HEK293T (cell line): ENCODE measurements at places on chromosomes 12 and 14.

- no peak for DNase-seq
These were observed 112.9 kb downstream of the C12orf42 start for GRCh38 chr12:103382736-103383346.

DNA sequence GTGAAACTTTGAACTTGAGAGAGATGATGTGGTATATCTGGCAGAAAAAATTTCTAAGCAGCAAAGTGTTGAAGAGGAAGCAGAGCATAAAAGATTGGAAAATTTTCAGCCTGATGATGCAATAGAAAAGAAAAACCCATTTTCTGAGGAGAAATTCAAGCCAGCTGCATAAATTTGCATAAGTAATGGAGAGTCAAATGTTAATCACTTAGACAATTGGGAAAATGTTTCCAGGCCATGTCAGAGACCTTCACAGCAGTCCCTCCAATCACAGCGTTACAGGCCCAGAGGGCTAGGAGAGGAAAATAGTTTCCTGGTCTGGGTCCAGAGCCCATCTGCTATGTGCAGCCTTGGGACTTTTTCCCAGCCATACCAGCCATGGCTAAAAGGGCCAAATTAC, 469.0 kb upstream of the FOXG1 start:
- DNase-seq: no peak

- DNase-seq: no peak
These were observed 171.2 kb downstream of the ZFP36L1 start for GRCh38 chr14:68621400-68622365.

DNA sequence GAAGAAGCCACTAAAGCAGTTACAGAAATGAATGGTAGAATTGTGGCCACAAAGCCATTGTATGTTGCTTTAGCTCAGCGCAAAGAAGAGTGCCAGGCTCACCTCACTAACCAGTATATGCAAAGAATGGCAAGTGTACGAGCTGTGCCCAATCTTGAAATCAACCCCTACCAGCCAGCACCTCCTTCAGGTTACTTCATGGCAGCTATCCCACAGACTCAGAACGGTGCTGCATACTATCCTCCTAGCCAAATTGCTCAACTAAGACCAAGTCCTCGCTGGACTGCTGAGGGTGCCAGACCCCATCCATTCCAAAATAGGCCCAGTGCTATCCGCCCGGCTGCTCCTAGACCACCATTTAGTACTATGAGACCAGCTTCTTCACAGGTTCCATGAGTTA, 21.5 kb upstream of the SRGAP1 start:
- no peak for DNase-seq

GRCh38 chr14:28373721-28374120, 392.9 kb upstream of the FOXG1 start:
- DNase-seq: no peak

- no peak for DNase-seq
These were observed 3.5 kb upstream of the HCFC2 start for GRCh38 chr12:104060791-104061190.

DNA sequence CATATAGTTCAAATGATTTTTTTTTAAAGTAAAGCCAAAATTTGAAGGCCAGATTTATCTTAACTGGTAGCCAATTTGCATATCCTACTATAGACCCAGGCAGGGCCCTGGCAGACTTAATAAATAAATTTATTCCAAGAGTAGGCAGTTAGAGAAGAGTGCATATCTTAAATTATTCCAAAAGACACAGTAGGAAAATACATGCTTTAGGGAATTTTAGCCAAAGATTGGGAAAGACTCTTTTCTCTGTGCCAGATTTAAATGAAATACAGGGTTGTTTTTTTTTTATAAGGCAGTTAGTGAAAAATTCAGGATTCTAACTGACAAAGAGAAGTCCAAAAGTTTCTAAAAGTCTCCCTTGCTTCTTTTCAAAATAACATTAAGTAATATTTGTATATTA, 65.5 kb downstream of the ST8SIA1 start:
- DNase-seq: no peak

GRCh38 chr14:37874429-37875109, 279.1 kb downstream of the TTC6 start:
- DNase-seq: peak; percentile 76

DNA sequence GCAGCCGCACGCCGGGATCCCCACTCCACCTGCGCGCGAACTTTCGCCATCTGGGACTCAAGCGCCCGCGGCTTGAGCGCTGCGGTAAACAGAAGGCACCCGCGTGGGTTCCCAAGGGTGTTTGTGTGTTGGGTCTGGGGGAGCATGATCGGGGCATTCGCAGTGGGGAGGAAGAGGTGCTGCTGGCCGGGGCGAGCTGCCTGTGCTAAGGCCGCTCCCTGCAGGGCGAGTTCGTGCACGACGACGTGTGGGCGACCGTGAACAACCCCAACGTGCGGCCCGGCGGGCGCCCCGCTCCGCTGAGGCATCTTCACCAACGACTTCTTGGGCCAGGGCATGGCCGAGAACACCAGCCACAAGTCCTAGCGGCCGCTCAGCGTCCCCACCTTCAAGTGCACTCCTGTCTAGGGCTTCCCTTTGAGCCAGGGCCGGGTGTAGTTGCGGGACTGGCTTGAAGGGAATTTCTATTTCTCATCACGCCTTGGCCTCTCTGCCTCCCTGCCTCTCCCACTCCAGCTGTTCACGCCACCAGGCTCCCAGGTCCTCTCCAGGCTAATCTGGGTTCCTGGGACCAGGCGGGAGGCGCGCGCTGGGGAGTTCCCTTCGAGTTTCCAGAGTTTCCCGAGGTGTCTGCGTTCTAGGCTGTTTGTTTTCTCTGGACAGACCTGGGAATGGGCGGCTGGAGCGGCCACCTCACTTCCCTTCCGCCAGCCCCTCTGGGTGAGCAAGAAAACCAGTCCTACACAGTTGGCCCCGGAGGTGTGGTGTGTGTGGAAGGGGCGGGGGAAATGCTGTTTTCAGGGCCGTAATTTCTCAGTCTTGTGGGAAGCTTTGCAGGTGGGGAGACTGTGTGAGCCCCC, 417.8 kb upstream of the TMTC1 start:
- no peak for DNase-seq

GRCh38 chr12:48001505-48002413, 2.5 kb downstream of the COL2A1 start:
- peak; percentile 76 for DNase-seq

GRCh38 chr12:39441963-39442830, 723 bp downstream of the KIF21A start:
- peak; percentile 40 for DNase-seq

GRCh38 chr12:104740668-104741067, 217.4 kb downstream of the SLC41A2 start:
- no peak for DNase-seq

DNA sequence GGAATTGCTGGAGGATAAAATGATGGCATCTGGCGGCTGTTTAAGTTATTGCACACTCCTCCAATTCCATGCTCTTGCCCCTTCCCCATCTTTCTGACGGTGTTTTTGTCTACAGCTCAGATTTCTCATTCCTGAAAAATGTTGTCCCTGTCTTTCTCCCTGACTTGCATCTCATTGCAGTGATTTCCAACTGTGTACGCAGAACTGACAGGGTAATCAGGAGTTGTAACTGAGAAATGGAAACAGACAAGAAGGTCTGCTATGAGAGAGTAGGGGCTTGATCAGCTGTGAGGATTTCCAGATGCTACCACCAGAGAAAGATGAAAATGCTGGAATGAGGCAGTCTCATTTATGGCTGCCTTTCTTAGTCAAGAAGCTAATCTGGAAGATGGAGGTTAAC, 1.3 kb downstream of the ERP27 start:
- no peak for DNase-seq

GRCh38 chr12:122004633-122005071, 17.0 kb upstream of the BCL7A start:
- DNase-seq: no peak

DNA sequence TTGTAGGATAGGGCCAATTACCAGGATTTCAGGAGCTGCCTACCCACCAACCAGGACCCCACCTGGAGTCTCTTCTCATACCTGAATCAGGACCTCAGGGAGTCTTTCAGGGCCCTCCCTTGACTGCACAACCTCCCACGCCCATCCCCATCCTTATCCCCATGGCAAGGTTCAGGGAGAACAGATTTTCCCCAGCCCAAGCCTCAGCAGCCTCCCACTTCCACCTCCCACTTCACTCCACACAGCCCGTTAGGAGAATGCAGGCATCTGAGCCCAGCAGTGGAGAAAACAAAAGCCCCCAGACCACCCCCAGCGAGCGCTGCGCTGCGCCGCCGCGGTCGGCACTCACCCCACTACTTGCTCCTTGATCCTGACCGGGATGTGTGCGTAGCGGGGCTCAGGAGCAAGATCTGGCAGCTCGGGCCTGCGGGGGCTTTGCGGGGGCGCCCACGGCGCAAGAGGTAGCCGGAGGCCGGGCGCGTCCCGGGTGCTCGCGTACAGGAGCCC, 1.4 kb downstream of the B4GALNT1 start:
- DNase-seq: no peak

- DNase-seq: no peak
These were observed 45.5 kb upstream of the NAV3 start for GRCh38 chr12:77785211-77785610.

DNA sequence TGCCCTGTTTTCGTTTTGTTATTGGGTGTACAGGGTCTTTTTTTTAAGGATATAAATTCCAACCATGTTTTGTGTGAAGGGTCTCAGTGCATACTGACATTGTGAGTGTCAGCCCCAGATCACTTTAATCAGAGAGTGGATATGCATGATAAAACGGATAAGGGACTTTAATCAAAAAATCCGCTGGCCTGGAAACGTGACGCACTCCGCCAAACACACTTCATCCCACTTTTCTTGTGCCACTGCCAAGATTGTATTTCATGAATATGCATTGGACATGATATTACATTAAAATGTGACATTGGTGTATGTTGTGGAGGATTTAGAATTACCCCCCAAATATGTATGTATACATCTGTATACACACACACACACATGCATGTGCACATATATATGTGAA, 273.1 kb downstream of the VRK1 start:
- no peak for DNase-seq

GRCh38 chr14:72745991-72746980, 147.6 kb downstream of the DPF3 start:
- no peak for DNase-seq

DNA sequence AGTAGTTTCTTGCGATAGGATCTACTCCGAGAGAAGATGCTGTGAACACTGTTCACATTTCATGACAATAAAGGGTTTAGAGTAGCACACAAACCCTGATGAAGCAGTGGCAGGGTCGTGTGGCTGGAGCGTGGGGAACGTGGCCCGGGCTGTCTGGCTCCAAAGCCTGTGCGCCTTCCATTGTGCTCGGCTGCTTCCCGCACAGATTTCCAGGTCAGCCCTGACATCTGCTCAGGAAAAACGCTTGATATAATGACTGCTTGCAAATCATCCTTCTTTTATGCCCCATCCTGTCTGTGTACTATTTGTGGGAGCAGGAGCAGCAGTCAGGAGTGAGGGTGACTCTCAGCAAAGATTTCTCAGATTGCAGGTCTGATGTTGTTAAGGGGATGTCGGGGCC, 78.6 kb downstream of the EML1 start:
- DNase-seq: no peak

- DNase-seq: no peak
These were observed 498 bp downstream of the RACGAP1 start for GRCh38 chr12:50024805-50025186.

- DNase-seq: no peak
These were observed 65.1 kb upstream of the GZMB start for GRCh38 chr14:24699052-24699451.

GRCh38 chr12:94725375-94726168, 75.2 kb upstream of the TMCC3 start:
- DNase-seq: peak; percentile 30

DNA sequence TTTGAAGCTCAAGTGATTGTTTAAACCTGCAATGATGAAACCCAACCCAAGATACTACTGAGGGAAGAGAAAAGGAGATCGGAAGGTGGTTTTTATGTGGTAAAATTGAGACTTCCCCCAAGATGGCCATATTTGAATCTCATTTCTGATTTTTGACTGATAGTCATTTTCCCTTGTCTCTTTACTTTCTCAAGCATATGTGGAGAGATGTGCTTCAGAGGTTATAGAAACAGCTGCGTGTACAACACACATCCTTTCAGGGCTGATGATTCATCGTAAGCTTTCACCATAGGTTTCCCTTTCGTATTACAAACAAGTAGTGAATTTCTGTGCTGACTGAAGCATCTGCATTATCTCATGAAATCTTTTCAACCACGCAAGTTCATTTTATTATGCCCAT, 276.2 kb downstream of the EMP1 start:
- DNase-seq: no peak

- DNase-seq: no peak
These were observed 16.6 kb downstream of the NOXRED1 start for GRCh38 chr14:77406718-77407117.

DNA sequence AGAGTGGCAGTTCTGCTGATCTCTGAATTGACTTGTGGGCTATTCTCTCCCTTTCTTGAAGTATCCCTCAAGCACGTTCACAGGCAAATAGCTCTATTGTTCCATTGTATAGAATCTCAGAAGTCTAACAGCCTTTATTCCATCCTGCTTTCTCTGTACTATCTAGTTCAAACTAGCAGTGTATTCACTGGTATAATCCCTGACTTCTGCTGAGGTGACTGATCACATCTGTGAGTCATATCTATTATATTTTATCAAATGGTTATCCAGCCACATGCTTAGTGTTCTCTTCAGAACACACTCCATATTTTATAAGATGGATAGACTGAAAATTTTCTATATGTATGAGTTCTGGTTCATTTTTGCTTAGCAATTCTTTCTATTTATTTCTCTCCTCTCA, 866.1 kb downstream of the C12orf50 start:
- no peak for DNase-seq

DNA sequence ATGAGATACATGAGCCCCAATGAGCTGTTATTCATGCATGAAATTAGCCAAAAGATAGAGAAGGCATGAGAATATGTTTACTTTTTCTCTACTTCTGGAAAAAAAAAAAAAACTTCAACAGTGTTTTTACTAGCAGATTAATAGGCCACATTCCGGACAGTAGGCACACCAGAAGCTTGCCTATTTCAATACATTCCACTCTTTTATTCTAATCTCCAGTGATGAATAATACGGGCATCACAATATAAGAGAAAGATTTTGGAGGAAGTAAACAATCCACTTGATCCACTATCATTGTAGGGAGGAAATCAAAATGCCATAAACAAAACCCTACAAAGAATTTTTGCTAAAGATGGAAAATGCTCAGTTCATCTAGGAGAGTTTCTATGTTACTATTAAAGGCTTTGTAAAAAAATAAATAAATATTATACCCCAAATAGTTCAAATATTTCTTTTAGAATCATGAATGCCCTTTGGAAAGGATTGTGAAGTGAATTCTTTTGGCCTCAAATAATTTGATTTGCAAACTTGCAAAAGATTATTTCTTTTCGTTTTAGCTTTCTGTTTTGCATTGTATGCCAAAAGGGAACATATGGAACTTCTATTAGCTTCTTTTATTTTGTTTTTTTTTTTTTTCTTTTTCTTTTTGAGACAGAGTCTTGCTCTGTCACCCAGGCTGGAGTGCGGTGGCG, 232.6 kb downstream of the EPS8 start:
- DNase-seq: no peak

DNA sequence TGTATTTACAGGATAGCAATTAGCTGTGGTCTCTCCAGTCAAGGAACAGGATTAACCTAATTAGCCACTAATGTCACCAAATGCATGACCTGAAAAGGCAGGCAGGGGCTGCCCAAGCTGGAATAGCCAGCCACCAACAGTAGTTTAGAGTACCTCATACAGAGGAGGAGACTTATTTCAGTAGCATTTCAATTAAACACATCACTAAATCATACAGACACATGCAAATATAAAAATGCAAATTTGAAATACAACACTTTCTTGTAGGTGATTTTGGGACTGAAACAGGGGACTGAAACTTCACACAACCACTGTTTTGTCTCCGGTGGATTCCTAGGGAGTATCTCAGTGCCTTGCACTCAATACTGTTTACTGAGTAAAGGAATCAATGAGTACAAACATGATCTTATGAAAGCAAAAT, 636 bp upstream of the IFNG-AS1 start:
- no peak for DNase-seq
